ENCODE measurements at places on chromosomes 13 and 19.

DNA sequence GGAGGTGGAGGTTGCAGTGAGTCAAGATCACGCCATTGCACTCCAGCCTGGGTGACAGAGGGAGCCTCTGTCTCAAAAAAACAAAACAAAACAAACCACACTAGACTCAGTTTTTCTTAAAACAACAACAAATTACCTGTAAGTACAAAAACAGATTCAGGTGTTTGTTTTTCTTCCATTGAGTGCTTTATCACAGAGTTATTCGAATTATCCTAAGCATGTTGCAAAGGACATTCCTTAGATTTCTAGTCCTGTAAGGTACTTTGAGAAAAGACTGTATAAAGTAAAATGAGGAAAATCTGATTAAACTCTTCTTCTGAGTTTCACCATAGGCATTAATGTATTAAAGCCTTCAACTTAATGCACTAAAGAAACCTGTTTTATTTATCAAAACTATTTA lies 2.2 kb upstream of the EEF1AKMT1 start:
- no peak for DNase-seq

DNA sequence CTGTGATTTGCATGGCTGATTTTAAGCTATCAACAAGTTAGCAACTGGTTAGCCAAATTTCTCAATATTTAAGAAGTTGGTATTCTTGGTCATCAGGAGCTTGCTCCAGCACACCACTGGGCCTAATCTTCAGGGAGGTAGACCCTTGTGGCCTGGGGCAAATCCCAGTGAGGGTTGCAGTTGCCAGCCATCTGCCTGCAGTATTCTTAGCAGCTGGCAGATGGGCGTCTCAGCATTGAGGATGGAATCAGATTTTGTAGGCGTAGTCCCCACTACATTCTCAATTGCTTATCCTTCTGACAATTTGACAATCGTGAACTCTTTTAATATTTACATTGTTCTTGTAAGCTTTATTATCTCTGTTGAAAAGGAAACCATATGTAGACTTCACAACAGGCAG lies 1266.2 kb downstream of the SLITRK5 start:
- DNase-seq: no peak

DNA sequence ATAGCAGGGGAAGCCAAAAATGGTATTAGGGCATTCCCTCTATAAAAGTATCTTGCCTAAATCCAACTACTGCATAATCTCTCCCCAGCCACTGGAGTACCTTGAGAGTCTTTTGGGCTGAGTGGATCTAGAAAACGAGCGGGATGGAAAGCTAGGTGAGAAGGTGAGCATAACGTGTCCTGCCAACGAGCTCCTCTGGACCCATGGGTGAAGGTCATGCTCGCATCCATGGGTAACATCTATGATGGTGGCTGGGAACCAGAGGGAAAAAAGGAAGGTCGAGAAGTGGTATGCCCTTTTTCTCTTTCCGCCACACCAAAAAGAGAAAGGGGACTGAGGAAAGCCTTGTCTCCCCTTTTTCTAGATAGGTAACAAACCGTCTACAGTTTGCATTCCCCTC lies 63.0 kb downstream of the ZNF208 start:
- DNase-seq: no peak

DNA sequence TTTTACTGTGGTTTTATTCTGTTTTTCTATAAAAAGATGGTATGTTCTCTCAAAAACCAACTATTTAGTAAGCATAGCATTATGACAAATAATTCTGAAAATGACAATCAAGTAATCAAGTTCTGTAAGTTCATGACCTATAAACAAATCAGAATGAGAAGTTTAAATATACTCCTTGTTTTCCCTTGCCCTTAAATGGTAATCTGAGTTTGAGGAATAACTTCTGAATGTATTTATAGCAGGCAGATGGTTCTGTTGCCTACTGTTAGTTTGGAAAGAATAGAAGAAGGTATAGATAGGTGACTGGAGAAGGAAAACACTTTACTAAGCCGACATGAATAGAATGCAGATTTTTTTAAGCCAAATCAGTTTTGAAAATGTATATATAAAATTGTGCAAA lies 63.9 kb downstream of the POSTN start:
- no peak for DNase-seq

DNA sequence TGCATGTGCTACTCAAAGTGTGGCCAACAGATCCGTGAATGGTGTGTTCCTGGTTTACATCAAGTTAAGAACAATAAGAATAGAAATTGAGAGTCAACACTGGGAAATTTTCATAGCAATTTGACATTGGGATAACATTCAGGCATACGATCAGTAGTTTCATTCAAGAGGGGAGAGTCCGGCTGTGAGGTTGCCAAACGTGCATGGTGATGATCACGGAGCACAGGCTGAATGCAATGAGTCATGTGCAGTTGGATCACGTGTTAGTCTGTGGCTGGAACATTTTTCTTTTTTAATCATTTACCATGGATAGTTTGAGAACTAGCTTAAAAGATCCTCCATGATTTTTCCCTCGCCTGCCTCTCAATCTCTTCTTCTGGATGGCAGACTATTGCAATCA lies 2.5 kb upstream of the DCT start:
- no peak for DNase-seq

DNA sequence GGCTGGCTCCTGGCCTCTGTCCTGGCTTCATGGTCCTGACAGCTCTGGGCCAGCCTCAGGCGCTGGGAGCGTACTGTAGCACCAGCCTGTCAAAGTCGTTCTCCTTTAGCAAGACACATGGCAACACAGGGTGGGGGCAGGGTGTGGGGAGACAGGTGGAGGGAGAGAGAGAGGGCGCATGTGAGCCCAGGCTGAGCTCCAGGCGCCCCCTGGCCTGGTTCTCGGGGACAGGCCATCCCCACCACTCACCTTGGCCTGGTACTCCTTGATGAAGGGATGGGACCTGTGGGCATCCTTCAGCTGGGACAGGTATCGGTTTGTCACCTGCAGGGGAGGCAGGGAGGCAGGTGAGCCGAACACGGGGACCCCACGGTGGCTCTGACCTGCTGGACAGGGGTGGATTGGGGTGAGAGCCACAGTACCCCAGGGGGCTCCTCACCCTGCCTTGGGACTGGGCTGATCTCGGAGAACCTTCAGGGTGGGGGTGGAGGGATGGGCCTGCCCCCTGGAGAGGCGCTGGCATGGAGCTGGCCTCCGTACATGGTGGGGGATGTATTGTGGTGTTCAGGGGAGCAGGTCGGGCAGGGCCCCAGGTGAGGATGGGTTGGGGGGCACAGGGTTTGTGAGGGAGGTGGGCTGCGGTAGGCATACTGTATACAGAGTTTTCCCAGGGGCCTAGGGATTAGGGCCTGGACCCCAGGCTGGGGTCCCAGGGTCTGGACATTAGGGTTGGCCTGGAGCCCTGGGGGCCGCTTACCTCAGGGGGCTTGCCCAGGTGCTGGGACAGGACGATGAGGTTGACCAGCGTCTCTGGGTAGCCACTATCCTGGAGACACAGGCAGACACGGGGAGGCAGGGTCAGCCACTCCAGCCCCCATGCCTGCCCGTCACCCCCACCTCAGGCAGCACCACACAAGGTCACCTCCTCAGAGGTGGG lies 3.9 kb upstream of the CERS1 start:
- no peak for DNase-seq

- no peak for DNase-seq
Observed at GRCh38 chr13:84238381-84238780, 356.1 kb upstream of the SLITRK1 start.

- no peak for DNase-seq
Observed at GRCh38 chr13:114110091-114110829, 22.2 kb downstream of the RASA3 start.

DNA sequence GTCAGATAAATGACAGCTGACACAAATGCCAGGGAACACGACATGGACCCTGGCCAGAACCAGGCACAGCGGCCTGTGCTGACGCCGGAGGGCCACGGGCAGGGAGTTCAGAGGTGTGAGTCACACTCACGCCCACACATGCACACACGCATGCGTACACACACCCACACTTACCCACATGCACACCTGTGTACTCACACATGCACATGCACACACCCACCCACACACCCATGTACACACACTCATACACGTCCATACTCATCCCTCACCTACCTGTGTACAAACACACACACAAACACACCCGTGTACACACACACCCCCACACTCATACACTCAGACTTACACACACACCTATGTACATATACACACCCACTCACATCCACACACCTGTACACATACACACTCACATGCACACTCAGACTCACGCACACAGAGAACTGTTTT lies 40.4 kb downstream of the MLLT1 start:
- DNase-seq: no peak

- no peak for DNase-seq
Observed at GRCh38 chr13:31545616-31546015, 193.7 kb upstream of the RXFP2 start.

DNA sequence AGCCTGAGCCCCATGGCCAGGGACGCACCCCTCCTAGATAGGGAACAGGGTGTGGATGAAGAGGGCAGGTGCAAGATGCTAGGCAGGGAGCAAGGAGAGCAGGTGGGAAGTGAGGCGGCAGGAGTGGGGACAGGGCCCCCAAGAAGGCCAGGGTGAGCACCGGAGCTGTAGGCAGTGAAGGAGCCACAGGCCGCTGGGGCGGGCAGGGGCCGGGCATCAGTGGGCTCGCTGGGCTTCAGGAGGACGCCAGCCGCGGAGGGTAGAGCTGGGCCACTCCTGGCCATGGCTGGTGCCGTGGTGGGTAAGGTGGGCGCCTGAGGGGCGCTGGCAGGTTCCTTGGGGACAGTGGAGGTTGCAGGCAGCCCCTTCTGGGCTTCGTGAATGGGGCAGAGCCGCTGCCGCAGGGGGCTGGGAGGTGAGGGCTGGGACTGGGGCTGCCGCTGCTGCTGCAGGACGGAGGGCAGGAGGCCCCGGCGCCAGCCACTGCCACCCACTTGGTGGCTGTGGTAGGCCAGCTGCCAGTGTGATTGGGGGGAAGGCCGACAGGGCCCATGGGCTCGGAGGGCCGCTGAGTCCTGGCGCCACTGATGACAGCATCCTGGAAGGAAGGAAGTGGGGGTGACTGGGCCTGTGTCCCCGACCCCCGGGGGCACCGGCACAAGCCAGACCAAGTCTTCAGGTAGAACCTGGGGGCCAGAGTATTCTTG lies 2.1 kb downstream of the NKPD1 start:
- no peak for DNase-seq

DNA sequence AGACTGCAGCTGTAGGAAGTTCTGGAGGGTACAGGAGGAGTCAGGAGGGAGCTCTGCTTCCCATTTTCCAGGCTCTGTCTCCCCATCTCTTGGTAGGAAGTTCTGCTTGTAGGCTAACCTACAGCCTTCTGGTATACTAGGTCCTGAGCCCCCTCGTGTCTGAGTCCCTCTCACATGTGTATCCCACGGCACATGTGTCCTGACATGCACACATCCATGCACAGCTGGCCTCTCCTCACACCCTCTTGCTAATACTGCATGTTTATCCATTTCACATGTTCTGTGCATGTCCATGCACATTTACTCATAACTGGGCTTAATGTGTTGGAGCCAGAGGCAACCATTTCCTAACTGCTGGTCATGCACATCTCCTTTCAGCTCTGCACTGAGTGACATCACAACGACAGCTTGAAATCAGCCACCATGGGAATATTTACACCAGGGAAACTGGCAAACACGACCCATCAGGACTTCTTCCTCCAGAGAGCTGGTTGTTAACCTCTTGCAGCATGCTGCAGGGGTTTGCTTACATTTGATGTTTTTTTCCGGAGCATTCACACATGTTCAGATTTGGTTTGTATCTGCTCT lies 3.0 kb downstream of the CD209 start:
- no peak for DNase-seq

DNA sequence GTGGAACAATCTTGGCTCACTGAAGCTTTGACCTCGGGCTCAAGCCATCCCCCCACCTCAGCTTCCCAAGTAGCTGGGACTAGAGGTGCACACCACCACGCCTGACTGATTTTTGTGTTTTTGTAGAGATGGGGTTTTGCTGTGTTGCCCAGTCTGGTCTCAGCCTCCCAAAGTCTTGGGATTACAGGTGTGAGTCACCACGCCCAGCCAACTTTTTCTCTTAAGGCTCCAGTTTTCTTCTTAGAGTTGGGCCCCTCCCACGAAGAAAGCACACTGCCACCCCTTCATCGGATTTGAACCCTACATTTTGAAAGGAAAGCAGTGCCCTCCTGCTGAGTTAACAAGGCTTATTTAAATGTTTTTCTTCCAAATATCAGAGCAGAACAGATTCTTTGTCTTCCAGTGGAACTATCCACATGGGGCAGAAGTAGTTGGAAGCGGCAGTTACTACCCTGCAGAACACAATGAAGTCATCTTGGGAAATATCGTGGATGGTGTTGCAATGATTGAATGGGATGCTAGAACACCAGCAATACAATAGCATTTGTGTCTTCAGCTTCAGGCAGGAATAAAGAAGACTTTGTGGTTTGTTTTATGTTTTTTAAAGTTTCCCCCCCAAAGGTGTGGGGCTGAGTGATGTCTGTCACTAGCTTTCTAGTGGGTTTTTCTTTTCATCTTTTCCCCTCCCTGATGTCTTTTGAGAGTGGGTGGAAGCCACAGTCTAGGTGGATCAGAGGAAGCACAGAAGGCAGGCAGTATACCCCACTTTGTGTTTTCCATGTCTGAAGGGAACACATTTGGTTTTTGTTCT lies 8.9 kb downstream of the ACTN4 start:
- DNase-seq: no peak

GRCh38 chr19:37718304-37718703 lies 1.3 kb downstream of the ZNF607 start:
- no peak for DNase-seq
